ENCODE measurements at places on chromosomes 6 and 20.
A peak's percentile ranks its signal among the peaks of the same experiment; 100 is the strongest.

GRCh38 chr20:31843288-31843687, 2.1 kb downstream of the FOXS1 start:
- DNase-seq, result no peak

DNA sequence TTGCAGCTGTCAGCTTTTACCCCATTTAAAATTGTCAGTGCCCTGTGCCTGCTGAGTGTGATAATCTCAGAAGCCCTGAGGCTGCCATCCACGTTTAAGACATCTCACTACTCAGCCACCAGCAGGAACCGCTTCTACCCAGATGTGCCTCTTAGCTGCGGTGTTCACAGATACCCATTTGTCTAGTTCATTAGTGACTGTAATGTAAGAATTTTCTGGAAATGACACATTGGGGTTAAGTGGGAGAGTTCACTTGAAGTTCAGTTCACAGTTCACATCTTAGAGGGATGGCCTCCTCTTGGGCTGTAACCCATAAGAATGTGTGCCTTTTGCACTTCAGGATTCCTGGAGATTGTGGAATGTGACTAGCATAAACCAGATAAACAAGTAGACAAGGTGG, 477.7 kb downstream of the BTBD3 start:
- no peak for DNase-seq

- no peak for DNase-seq
Observed at GRCh38 chr6:28747631-28748157, 176.1 kb downstream of the TRIM27 start.

GRCh38 chr6:99614430-99615186, 8.0 kb downstream of the PRDM13 start:
- no peak for DNase-seq

DNA sequence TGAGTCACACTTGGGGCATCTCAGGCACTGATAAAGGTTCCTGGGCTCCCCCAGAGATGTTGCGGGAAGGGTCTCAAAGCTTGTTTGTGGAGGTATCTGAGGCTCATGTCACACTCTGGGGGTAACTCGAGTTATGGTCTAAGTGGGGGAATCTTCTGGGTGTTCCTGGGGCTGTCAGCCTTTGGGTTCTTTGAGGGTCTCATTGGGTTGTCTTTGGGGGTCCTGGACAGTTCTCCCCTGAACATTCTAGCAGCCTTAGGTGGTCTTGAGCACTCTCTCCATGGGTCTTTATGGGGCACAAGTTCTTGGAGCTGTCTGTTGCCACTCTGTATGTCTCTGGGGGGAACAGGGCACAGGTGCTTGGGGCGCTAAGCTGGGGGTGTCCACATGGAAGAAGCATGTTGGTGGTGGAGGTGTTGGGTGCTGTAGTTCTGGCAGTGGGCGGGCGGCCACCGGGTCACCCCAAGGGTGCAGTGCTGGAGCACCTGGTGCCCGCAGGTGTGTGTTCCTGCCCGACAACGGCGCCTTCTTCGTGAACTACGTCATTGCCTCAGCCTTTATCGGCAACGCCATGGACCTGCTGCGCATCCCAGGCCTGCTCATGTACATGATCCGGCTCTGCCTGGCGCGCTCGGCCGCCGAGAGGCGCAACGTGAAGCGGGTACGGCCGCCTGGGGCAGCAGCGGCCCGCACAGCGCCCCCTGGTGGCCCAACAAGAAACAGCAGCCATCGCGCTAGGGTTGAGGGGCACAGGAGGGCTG, 7.1 kb upstream of the CAPN11 start:
- DNase-seq, result peak; percentile 80

GRCh38 chr20:62631336-62632308, 10.7 kb upstream of the SLCO4A1 start:
- no peak for DNase-seq

GRCh38 chr6:40135491-40136072, 201.3 kb upstream of the MOCS1 start:
- DNase-seq, result no peak

DNA sequence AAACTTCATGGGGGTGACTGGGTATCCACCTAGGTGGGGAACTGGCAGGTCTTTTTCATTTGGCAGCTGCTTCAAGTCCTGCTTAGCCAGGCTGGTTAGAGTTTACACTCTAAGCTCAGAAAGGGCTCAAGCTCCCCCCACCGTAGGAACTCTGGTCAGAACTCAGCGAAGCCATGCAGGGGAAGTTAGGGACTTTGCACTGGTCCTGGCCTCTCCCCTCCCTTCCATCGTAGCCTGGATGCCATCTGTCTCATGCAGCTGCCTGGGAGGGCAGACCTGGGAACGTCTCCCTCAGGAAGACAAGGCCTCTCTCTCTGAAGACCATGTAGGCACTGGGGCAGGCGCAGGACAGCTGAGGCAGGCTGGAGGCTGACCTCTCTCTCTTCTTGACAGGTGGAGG, 183.8 kb upstream of the UST start:
- DNase-seq, result no peak

GRCh38 chr6:166903027-166903426, 53.3 kb downstream of the RNASET2 start:
- no peak for DNase-seq

- DNase-seq, result no peak
Observed at GRCh38 chr20:34971561-34972235, 16.0 kb downstream of the MYH7B start.

GRCh38 chr6:92231171-92231701, 1188.1 kb downstream of the EPHA7 start:
- DNase-seq, result no peak

DNA sequence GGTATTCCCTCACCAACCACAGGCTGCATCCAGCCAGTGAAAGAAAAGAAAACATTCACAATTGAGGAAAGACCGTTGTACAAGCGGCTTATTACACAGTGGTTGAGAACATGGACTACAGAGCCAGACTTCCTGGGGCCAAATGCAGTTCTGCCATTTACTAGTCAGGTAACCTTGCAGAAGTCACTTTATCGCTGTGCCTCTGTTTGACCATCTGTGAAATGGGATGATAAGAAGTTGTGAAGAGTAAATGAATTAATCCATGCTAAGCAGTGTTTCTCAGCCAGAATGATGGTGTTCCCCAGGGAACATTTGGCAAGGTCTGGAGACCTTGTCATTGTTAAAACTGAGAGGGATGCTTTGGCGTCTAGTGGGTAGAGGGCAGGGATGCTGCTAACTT, 14.8 kb downstream of the ARHGAP40 start:
- DNase-seq, result no peak

DNA sequence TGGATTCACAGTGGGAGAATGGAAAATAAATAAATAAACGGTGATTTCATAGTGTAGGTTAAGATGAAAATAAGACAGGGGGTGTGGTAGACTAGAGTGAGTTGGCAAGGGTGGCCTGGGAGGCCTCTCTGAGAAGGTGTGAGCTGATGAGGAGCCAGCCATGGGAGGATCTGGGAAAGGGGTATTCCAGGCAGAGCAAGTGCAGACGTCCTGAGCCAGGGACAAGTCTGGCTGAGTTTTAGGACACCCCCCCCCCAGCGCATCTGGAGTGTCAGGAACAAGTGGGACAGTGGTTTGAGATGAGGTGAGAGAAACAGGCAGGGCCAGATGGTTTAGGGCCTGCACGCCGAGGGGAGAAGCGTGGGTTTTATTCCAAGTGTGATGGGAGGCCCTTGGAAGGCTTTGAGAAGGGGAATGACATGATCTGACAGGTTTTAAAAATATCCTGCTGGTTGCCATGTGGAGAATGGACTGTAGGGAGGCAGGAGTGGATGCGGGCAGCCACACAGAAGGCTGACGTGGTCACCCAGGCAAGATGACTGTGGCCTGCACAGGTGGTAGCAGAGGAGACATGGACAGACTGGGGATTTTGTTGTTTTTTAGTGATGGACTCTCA, 21.1 kb upstream of the CCM2L start:
- DNase-seq, result no peak

DNA sequence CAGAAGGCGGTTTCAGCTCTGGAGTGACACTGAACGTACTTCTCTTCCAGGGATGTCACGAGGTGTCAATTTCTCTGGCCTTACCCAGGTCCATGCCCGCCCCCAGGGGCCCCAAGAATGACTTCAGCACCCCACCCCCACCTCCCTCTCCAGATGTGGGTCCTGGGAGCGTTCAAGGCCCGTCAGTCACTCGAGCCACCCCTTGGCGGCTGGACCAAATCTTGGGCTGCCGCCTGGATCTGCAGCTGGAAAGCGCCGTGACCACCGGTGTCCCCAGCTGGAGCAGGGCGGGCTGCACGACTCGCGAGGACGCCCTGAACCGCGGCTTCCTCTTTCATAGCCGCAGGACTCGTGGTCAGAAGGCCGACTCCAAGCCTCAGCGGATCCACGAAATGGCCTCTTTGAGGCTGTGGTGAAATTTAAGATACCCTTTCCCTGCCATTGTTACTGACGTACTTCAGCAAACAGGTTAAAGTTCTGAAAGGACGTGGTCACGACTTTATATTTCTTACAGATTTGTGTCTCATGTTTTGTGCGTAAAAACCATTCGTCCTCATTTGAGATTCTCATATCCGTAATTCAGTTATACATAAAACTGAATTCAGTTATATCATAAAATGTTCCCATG, 29.3 kb downstream of the TRIM38 start:
- DNase-seq, result no peak

GRCh38 chr6:157879873-157880254, 56.8 kb downstream of the SNX9 start:
- no peak for DNase-seq

DNA sequence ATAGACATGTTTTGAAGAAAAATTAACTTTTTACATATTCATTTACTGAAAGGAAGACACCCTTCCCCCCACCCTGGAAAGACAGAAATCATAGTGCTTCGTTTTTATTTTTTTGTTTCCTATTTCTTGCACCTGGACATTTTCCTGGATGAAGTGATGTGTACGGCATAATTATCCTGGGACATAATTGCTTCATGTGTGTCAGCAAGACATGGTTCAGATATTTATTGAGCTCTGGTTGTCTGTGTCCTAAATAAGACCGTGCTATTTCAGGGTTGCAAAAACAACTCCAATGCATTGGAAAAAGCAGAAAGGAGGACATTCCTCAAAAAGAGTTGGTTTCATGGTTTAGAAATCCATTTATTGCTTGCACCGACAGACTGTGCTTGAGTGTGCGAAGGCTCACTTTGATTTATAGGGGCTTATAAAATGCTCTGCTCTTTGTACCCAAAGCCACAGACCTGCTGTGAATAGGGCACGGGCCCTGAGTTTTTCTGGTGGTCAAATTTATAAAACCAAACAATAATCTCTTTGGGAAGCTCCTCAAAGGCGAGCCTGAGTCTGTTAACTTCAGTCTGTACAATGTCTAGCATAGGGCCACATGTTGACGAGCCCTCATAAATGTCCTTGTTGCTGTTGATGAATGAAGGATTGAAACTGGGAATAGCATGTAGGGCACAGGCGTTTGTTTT, 179.5 kb downstream of the SOX4 start:
- DNase-seq, result no peak

GRCh38 chr6:154914288-154914687, 80.8 kb upstream of the TIAM2 start:
- DNase-seq, result no peak
